ENCODE measurements at places on chromosomes 5 and 9.

DNA sequence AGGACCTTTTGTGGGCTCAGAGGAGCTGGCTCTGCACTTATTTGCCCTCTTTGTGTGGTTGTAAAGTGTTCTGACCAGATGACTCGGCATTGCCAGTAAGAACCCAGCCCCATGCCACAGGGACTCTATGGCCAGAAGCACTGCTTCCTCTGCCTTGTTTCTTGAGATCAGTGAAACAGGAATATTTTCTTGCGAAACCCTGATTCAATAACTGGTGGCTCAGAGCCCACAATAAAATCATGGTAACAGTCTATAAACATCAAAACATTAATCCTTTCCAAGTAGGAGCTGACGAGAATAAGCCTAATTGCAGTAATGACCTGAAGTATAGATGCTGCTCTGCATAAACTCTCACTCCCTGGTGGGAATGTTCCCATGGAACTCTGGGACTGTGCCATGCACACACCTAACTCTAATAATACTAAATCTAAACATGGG is 344.3 kb downstream of the ZNF608 start:
- no peak for DNase-seq

DNA sequence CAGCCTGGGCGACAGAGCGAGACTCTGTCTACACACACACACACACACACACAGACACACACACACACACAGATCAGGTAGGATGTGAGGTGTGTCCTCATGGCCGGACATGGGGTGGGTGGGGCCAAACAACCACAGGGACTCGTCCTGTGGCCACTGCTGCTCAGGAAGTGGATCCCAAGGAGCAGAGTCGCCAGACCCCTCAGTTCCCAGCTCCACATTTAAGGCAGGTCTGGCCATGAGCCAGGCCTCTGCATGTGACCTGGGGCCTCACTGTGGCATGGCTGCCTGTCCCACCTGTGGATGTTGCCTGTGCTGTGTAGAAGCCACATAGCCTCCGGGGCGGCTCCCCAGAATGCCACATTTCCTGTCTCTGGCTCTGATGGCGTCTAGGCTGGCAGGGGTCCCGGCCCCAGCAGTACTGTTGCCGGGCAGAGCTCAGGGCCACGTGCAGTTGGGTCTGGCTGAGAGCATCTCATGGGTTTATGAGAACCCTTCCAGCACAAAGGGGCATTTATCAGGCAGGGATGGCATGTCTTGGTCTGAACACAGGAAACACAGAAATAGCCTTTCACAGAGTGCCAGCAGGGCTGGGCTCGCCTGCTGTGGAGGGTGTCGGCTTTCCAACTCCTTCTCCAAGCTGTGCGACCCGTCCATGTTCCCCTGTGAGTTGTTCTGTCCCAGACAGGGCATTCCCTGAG is 9.9 kb upstream of the NINJ1 start:
- no peak for DNase-seq

DNA sequence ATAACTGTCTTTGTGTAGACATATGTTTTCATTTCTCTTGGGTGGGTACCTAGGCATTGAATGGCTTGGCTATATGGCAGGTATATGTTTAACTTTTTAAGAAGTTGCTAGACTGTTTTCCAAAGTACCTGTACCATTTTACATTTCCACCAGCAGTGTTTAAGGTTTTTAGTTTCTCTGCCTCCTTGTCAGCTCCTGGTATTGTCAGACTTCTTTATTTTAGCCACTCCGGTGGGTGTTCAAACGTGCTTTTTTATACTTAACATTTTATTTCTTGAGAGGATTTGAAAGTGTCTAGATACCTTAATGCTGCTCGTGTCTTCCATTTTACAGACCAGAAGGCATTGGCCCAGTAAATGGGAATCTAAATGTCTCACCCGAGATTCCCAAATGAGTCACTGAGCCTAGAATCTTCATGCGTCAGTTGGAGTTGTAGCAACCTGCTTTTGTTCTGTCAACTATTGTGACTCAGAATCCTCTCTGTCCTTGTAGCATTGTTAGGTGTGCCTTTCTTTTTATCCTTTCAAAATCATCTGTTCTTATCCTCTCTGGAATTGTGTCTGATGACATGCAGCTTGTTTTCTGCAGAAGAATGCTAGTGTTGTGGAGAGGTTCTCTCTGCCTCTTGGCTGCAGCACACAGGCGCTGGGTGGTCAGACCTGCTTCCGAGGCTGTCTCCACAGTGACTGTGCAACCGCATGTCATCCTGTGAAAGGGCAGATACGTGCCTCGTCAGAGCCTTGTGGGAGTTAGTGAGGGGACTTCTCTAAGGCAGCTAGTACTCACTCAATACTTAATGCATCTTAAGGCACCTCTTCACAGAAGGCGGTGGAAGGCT is 291.8 kb downstream of the AOPEP start:
- DNase-seq: no peak

GRCh38 chr9:126374366-126374781 is 47.7 kb downstream of the MVB12B start:
- no peak for DNase-seq

DNA sequence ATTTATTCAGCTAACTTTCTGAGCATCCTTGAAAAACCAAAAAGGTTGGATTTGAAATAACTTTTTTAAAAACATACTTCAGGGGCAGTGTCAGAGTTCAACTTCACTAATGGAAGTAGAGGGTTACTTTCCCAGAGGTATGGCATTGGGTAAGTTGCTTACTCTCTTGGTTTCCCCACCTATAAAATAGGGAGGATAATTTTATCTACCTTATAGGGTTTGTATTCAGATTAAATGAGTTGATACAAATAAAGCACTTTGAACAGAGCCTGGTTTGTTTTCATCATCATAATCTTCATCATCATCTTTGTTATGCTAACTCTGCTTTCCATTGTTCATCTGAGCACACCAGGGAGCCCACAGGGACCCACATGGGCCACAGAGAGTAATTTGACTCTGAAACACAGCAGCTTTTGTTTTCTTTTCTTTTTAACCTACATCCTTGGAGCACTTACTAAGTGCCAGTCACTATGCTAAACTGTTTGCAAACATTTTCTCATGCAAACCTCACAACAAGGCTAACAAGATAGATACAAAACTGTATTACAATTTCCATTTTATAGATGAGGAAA is 179.1 kb upstream of the SLC24A2 start:
- DNase-seq: no peak

DNA sequence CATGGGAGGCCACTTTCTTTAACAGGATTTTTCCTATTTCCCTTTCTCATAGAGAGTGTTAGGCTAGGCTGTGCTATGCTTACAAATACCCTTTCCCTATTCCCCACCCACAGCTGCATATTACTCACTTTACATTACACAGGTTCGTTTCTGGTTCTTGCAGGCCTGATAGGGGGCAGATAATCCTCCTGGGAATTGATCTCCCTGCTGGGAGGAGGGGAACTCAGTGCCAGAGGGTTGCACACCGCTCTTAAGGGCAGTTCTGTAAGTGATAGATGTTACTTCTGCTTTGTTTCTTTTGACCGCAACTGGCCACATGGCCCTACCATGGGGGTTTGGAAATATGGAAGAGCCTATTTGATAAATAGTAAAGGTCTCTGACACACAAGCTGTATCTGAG is 54.0 kb upstream of the NTRK2 start:
- DNase-seq: no peak

- no peak for DNase-seq
These were observed 53.4 kb downstream of the CDK5RAP2 start for GRCh38 chr9:120526534-120526933.

GRCh38 chr5:178069909-178070308 is 43.4 kb upstream of the N4BP3 start:
- no peak for DNase-seq

- no peak for DNase-seq
These were observed 204.9 kb upstream of the CTNND2 start for GRCh38 chr5:12109075-12109688.

- no peak for DNase-seq
These were observed 56.8 kb downstream of the PUM3 start for GRCh38 chr9:2787065-2787464.

DNA sequence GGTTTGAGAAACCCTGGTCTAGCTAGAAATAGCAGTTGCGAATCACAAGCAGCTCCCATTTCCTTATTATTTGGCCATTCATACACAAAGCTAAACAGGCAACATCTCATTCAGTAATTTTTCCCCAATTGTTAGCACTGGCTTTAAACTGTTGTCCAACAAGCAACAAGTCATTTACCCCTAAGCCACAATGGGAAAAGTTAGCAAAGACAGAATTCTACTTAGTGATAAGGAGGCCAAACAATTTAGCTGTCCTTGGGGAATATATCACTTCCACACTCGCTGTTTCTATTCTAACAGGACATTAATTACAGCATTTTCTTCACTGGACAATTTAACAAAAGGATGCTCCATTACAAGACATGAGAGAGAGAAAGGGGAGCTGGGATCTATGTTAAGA is 2.8 kb downstream of the MYO10 start:
- no peak for DNase-seq

DNA sequence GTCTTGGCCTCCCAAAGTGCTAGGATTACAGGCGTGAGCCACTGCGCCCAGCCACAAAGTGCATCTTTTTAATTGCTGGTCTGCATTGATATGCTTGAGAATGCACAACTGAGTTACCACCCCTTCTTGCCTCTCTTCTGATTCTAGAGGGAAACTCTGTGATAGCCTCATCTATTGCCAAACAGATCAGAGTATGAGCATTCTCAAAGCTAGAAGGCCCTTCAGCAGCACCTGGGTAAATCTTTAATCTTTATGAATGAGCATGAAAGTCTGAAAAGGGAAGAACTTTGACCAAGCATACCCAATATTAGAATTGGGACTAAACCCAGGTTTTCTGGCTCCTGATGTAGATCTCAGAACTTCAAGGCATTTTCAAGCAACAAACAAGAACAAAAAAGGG is 298.3 kb upstream of the TNC start:
- no peak for DNase-seq

- no peak for DNase-seq
These were observed 529.5 kb upstream of the ZNF462 start for GRCh38 chr9:106333481-106333880.

- no peak for DNase-seq
These were observed 21.3 kb upstream of the NDST1 start for GRCh38 chr5:150486402-150487198.

All from activated CD8-positive, alpha-beta memory T cell treated with anti-CD3 and anti-CD28 coated beads for 4 hours (primary cell).